ENCODE measurements at places on chromosomes 7 and 10. TPM values are rescaled to one million over a fixed set of nuclear protein-coding genes. Genes with fewer than 3 reads are reported as not detected.

DNA sequence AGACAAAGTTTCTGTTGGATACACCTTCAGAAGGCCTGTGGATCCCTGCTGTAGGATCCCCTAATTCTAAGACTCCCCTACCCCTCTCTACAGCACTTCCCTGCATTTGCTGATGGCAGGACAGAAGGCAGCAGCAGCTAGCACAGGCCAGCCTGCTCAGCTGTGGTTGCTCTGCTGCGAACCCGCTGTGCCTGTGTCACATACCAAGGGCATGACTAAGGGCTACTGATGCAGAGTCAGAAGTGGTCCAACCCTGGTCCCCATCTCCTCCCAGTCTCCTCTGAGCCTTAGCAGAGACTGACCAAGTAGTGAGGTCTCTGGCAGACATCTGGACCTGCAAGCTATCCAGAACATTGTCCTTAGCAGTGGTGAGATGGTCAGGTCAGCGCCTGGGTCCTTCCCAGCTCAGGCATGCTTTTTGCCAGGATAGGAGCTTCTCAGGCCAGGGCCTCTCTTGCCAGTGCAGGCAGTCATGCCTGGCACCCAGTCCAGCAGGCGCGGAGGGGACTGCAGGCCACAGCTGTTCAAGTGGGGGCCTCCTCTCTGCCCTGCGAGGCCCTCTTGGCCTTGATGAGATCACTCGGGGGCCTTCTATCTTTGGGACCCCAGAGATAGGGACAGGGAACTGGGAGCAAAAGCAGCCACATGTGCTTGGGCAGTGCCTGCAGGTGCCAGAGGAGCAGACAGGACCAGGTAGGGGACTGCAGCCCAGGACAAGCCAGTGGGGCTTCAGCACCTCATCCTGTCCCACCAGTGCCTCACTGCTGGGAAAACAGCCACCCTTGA lies 146.4 kb downstream of the ZNF248 start:
- no peak for DNase-seq

GRCh38 chr10:81136261-81136660 lies 598.6 kb downstream of the SH2D4B start:
- DNase-seq = no peak

GRCh38 chr7:55966851-55967250 lies 2.5 kb downstream of the NIPSNAP2 start:
- DNase-seq = no peak

- no peak for DNase-seq
Observed at GRCh38 chr7:20798694-20799121, 12.0 kb upstream of the SP8 start.

PAXIP1 gene
- polyA plus RNA-seq = 14.3 TPM

TCTN3 gene
- 30.7 TPM for polyA plus RNA-seq

ASAH2 gene
- polyA plus RNA-seq = 1.8 TPM

- no peak for DNase-seq
Observed at GRCh38 chr7:94675356-94675755, 19.4 kb upstream of the SGCE start.

LRRD1 gene
- 0.46 TPM for polyA plus RNA-seq

BICC1 gene
- 20.9 TPM for polyA plus RNA-seq

AGBL3 gene
- 2.8 TPM for polyA plus RNA-seq

DNA sequence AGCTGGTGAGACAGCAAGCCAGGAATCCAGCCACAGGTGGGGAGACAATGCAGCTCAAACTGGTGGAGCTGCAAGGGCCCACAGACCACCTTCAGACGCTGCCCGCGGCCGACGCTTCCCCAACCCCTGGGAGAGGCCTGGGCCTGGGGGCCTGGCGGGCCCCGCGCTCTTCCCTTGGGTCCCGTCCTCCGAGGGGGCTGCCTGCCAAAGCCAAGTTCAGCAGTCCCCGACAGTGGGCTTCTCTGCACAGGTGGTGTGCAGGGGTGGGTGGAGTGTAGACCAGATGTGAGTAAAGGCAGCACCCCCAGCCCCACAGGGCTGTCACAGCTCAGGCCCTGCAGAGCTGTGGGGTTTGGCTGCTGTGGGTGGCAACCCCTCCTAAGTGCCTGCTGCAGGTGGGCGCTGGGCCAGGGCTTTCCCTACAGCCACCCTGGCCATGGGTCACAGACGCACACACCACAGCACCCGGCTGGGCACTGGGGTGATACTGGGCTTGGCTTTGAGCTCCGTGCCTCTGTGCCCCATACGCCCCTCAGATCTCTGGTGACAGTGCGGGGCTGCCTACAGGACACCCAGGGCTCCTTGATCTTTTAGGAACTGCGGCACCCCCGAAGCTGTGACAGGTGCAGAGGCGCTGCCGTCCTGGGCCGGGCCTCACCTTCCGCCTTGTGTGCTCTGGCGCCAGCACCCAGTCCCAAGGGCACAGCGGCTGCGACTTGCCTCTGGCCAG lies 20.5 kb downstream of the BNIP3 start:
- no peak for DNase-seq

DNA sequence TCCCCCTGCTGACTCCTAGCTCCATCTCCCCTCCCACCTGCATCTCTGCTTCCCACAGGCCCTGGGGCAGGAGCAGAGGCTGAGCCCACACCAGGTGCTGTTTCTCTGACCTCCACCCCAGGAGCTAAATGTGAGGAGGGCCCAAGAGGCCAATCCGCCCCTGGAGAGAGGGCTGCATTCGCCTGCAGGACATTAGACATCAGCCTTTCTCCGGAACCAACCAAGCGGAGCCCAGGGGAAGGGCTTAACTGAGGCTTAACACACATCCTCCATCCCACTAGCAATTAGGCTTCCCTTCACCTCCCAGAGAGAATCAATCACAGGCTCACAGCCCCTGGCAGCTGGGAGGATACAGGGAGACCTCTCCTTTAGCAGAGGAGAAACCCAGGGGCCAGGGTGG lies 50.5 kb downstream of the SH3PXD2A start:
- DNase-seq = no peak

DNA sequence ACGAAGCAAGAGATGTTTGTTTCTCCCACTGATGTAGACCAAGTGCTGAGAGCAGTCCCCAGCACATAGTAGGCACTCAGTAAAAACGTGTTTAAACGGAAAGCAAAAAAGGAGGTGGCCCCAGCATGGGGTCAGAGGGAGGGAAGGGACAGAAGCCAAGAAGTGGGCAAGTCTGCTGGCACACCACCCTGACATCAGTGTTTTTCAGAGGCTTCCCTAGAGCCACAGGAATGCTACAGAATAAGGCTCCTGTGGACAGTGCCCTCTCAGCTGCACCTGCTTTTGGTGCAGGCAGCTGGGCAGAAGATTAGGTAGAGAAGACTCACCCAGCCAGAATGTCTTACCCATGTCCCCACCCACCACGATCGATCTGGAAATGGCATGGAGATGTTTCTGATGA lies 8.3 kb upstream of the ANKRD1 start:
- no peak for DNase-seq

DNA sequence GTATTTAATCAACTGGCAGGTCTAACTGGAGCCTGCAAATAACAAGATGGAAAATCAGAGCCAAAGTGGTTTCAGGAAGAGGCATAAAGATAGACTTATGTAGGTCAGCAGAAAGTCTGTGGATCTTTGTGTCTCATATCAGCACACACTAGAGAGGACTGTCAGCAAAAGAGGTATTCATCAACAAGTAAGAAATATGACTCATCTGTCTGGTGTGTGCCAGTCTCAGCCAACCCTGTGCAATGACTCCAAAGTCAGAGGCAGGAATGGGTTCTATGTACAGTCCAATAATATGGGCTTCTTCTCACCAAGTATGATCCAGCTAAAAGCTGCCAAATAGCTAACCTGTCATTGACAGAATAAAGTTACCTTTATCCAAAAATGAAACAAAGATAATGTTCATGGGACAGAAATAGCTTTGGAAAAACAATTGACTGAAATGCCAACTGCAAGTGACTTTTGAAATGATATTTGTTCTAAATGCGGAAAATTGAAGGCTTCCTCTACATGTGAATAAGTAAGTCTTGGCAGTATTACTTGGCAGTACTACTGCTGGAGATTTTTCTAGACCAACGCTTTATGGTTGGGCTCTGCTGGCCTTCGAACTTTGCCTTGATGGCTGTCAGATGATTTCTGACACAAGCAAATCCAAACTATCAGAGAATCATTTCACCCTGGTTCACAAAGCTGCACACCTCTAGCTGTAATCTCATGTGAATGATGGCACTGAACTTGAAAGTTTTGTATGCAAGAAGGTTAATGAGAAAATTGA lies 272.3 kb upstream of the SEMA3C start:
- no peak for DNase-seq

DNA sequence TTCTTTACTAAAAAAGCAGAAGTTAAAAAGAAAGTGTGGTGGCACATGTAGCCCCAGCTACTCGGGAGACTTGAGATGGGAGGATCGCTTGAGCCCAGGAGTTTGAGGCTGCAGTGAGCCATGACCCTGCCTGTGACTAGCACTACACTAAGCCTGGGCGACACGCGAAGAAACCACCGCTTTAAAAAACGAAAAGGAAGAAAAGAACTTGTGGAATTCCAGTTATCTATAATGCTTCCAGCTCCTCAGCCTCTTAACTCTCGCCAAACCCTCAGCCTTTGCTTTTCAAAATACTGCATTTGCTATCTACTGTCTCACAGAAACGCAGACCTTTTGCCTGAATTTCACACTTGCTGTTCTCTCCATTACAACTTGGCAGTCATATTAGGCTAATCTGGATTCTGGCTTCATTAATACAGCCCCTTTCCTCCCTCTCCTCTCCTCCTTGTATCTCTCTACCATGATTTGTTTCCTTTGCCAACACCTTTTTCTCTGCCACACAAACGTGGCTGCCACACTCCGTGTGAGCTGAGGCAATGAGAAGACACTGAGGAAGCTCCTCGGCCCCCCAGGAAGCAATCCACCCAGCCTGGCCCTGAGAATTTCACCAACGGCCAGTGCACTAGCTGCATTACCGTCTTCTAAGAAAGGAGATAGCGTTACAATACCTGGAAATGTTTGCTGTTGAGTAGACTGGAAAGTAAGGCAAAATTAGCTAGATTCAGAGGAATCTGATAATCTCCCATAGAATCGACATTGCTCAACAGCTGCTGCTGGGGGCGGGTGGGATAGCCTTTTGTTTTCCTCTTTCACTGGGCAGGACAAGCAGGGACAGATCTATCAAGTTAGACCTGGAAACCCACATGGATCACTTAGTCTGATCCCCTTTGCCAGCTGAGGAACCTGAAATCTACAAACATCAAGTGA lies 37.2 kb downstream of the CALML5 start:
- peak; percentile 67 for DNase-seq

OGDHL gene
- polyA plus RNA-seq = 0.41 TPM

DNA sequence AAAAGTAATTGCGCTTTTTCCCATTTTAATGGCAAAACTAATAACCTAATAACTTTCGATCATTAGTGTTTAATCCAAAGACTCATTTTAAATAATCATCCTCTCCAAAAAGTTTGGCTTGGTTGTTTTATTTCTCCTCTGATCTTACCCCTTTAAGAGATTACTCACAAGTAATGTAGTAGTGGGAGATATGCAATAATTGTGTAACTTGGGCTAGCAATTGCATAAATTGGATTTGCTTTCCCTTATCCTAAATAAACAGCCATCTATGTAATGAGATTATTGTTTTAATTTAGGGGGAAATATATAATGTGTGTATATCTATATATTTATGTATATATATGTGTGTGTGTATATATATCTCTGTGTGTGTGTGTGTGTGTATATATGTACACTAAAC lies 82.5 kb downstream of the RNLS start:
- DNase-seq = no peak

DNA sequence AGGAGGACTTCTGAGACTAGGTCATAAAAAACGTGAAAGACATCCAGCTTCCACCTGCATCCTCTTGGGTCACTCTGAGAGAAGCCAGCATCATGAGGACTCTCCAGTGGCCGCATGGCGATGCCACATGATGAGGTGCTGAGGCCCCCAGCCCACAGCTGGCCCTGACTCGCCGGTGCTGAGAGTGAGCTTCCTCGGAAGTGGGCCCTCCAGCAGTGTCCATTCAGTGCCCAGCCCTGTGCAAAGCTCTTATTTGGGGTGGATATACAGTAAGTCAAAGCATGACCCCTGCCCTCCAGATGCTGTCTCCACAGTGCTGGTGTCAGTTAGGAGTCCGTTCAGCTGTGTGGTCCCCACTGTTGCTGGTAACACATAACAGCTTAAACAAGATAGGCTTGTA lies 93.6 kb upstream of the CHST15 start:
- no peak for DNase-seq

MYPN gene
- 100 TPM for polyA plus RNA-seq

GRCh38 chr7:25758559-25758958 lies 393.4 kb upstream of the NFE2L3 start:
- DNase-seq = no peak

- DNase-seq = peak; percentile 60
Observed at GRCh38 chr7:13751766-13752165, 237.7 kb downstream of the ETV1 start.

IDI2 gene
- polyA plus RNA-seq = not detected

PTEN gene
- polyA plus RNA-seq = 59.1 TPM

- DNase-seq = no peak
Observed at GRCh38 chr10:106571192-106571946, 593.1 kb downstream of the SORCS1 start.

- DNase-seq = no peak
Observed at GRCh38 chr10:109219935-109220605, 703.2 kb downstream of the XPNPEP1 start.

DNA sequence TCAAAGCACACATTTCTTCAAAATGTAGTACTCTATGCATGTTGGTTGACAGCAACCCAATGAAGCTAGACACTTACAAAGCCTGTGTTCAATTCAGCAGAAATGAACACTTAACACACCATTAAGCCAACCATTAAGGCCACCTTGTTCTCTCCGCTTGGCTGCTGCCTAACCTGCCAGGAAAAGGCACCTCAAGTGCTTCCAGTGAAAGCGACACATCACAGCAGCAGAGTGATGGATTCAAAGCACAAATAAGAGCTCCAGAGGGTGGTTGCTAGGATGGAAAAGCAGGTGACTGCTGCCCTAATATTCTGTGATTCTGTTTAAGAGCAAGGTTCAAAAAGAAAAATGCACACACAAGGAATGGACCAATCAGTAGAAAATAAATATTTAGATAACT lies 81.5 kb upstream of the GNAI1 start:
- DNase-seq = no peak
